Bronchial epithelial cell (primary cell): ENCODE measurements at places on chromosomes 4 and X. TPM values are rescaled to one million over a fixed set of nuclear protein-coding genes. Genes with fewer than 3 reads are reported as not detected.

DNA sequence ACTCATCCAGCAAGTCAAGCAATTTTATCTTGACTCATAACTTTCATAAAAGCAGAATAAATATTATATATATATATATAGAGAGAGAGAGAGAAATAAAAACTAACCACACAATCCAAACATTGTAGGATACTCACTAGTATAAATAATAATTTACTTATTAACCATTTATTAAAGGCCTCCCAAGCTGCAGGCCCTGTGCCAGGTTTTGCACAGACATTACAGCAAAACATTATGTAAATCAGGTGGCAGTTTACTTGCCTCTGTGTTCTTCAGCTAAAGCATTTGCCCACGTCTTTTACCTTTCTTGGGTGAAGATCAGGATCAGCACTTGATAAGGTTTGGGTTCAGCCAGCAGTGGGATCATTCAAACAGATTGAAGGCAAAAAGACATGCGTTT, 75.6 kb downstream of the CLDN22 start:
- no peak for DNase-seq

GRCh38 chr4:25246680-25247611, 13.1 kb downstream of the PI4K2B start:
- no peak for DNase-seq

DNA sequence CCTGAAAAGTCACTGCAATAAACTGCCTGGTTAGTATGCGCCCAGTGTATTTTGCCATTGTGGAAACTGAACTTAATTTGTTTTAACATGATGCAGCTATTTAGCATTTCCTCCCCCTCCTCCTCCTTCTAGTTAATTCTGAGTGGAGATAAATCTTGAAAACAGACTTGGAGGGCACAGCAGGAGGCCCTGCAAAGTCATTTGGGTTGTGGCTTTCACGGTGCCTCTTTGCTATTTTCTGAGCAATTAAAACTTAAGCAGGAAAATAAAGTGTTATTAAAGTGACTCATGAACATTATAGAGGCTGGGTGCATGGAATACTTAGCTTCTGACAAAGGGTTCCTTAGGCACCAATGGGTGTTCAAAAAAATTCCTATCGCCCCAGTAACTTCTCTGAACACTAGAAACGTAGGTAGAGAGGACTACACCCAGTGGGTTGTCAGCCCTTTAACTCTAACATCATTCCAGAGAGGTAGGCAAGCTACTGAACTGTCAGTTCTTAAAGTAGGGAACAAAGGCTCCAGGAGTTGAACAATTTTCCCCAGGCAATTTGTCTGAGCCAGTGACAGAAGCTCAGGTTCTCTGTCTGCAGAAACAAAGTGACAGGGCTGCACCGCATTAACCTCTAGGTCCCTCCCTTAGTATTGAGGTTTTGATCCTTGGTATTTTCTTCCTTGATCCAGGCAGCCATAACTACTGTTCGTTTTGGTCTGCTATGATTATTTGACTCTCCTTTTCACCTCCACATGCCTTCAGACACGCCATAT, 158.3 kb upstream of the KIT start:
- DNase-seq, result no peak

Gene TBC1D14
- total RNA-seq, result 103 and 133 TPM in 2 replicates

Gene ALB
- not detected in 2 replicates for total RNA-seq

- no peak for DNase-seq
Measured at GRCh38 chrX:13965531-13965930, 64.2 kb downstream of the GEMIN8 start.

Gene RHOXF2
- not detected in 2 replicates for total RNA-seq

DNA sequence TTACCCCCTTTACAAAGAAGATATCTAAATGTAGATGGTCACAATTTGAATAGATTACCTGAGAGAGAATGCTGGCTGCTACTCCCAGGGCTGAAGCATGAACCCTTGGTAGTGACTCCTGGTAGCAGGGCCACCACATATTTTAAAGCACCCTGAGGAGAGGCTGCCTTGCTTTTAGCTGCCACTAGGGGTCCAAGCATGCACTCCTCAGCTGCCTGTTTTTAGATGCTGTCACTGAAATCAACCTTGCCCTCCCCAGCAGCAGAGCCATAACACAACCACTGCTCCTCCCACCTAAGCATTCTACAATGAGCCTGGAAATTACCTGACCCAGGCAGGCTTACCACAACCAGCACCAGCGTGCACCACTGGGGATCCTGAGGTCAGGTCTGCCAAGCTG, 850.9 kb downstream of the FAM133A start:
- DNase-seq, result peak; percentile 1

DNA sequence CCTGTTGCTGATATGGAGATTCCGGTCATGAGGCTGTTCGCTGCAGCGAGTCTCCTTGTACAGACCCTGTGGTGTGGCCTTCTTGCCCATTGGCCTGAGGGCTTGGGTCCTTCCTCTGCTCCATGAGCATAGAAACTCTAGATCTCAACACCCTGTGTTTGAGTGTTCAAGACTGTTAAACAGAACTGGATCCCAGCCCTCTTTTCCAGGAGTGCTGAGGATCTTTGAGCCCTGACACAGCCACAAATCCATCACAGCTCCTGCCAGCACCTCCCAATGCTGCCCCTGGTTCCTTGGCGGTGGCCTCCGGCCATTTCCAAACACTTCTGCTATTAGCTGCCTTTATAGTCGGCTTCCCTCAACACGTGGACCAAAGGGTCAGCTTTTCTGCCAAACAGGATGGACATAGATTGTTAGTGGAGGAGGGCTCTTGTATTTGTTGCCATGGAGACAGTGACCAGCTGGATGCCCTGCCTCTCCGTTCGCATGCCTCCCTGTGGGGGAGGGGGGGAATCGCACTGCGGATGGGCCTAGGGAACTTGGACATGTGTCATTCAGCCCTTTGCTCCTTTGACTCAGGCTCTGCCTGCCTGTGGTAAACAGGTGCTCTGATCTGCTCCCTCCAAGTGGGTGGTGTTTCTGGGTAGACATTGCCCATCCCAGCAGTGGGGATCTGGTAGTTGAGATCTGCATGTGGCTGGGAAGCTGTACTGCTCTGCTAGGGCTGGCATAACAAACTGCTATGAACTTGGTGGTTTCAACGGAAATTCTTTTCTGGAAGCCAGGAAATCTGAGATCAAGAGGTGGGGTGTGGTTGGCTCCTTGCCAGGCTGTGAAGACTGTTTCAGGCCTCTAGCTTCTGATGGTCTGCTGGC, 6.9 kb upstream of the WDR1 start:
- DNase-seq, result no peak

DNA sequence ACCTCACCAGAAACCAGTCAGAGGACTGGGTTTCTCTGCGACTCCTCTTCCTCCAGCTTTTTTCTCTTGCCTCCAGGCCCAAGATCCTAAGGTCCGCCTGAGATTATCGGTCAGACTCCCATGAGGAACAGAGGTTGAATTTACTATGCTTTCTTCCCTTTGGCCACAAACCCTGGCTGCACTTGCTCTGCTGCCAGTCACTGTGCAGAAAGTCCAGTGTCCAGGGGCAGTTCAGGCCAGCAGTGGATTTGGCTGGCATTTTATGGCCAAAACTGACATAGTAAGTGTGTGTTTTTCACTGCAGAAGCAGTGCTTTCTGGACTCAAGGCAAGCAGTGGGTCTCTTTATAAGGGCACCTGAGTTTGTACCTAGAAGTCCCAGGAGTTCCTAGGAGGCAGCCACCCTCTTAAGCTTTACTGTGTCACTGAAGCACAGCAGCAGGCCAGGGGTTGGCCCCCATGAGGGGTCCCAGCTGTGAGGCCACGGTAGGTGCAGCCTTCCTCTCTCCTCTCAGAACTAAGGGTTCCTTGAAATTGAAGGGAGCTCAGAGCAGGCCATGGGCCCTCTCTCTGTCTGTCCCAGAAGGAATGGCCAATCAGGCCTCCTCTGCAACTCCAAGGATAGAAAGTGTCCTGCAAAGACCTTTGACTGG, 3.4 kb downstream of the RTL5 start:
- no peak for DNase-seq

DNA sequence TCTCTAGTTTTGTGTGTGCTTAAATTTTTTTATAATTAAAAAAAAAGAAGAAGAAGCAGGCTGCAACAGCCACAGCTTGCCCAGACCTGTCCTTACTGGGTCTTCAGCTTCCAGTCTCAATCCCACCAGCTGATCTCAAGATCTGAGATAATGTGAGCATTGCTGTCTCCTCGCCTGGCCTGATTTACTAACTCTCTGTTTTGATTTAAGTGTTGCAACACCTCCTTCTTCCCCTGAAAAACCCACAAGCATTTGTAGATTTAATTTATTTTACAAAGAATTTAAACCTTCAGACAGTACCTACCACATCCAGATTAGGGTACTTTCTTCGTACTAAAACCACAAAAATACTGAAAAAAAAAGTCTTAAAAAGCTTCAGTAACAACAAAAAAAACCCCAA, 38.0 kb downstream of the FAM241A start:
- peak; percentile 50 for DNase-seq
